RKO (cell line): ENCODE measurements at places on chromosomes 12 and 14.

- no peak for DNase-seq
Measured at GRCh38 chr14:49950275-49951228, 57.7 kb downstream of the ARF6 start.

DNA sequence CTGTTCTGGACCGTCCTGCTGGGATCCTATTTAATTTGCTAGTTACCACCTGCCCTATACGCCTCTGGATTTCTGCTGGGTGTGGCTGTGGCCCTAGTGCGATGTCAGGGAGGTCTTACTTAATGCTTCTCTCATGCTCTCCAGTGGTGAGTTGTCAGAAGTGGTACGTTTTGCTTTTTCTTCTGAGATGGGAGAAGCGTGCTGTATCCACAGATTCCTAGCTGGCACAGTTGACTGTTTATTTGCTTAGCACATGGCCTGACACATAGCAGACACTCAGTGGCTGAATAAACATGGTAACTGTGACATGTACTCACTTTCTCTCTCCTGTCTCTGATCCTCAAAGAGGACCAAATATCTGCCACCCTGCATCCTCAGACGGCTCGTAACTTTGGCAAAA lies 107.3 kb downstream of the CACNA1C start:
- DNase-seq = no peak

GRCh38 chr12:106493531-106493930 lies 89.3 kb upstream of the RFX4 start:
- DNase-seq = no peak

DNA sequence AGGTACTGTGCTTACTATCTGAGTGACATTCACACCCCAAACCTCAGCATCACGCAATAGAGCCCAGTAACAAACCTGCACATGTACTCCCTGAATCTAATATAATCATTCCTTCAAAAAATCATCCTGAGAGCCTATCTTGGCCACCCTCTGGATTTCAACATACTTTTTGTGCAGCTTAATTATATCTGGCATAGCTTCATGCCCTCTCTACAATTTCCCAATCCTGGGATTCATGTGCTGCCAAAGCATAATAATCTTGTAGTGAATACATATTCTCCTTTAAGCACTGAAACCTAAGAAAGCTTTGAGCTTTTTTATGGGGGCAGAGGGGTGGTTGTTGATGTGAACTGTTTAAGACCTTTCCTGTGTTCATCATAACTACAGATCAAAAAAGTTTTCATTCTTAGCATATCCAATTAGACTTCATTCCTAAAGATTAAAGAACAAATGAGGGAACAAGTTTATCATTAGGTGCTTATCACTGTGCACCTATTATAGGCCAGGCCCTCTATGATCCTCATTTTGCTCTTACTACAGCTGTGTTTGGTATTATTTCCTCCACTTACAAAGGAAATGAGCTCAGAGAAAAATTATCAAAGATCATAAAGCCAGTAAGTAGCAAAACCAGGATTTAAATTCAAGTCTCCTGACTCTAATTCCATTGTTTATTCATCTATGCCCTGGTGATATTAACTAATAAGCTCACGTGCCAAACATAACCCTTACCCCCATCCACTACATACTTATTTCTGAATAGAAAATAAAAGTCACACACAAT lies 51.2 kb downstream of the SINHCAF start:
- no peak for DNase-seq

DNA sequence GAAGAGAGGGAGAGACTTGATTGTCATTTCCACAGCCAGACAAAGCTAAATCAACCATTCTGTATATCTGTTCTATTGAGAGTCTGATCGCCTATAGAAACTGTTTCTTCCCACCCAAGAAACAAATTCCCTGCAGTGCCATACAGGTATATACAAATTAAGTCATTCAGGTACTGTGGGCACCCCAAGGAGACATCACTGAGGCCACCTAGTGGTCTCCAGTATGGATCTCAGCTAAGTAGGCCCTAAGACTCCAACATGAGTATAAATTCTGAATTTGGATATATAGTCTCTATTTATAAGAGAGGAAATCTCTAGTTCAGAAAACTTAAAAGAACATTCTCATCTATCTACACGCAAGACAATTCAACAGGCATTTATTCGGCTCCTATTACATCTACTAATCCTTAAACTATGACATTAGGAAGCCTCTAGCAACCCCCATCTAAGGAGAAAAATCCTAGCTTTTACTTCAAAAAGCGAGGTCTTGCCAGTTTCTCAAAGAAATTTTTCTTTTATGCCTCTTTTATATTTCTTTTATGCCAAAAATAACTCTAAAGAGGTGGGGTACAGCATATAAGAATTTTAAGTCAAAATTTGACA lies 62.6 kb downstream of the DCAF5 start:
- peak; percentile 45 for DNase-seq

GRCh38 chr14:54411371-54411770 lies 14.6 kb downstream of the CDKN3 start:
- no peak for DNase-seq
